T-helper 2 cell treated with Interferon-gamma antibody and Interleukin-4, amounts not matched to agents 5 μg/mL and 100 μg/mL, for 36 hours (primary cell): ENCODE measurements at places on chromosomes 5 and 9.

DNA sequence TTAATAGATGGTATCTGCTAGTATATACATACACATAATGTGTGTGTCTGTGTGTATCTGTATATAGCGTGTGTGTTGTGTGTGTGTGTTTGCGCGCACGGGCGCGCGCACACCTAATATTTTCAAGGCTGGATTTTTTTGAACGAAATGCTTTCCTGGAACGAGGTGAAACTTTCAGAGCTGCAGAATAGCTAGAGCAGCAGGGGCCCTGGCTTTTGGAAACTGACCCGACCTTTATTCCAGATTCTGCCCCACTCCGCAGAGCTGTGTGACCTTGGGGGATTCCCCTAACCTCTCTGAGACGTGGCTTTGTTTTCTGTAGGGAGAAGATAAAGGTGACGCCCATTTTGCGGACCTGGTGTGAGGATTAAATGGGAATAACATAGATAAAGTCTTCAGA lies 757 bp downstream of the FXN start:
- DNase-seq = peak; percentile 32

GRCh38 chr5:44622331-44622730 lies 186.4 kb upstream of the MRPS30 start:
- no peak for DNase-seq

GRCh38 chr5:135230251-135230925 lies 168.6 kb downstream of the MACROH2A1 start:
- no peak for DNase-seq

- DNase-seq = no peak
Measured at GRCh38 chr5:130231786-130232185, 327.5 kb downstream of the CHSY3 start.

DNA sequence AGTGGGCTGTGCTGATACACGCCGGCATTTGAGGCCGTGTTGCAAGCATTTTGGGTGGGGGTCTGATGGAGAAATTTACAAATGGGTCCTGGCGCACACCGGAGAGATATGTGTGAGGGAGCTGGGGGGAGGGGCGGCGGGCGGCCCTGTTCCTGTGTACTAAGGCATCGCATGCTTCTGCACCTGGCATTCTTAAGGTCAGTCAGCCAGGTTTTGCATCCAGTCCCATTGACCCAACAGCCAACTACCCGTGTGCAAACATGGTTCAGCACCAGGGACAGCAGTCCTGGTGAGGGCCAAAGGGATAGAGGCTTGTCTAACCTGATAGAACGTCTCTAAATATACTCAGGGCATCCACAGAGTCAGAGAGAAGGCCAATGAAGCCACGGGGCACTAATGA lies 839 bp downstream of the GABRG2 start:
- no peak for DNase-seq

DNA sequence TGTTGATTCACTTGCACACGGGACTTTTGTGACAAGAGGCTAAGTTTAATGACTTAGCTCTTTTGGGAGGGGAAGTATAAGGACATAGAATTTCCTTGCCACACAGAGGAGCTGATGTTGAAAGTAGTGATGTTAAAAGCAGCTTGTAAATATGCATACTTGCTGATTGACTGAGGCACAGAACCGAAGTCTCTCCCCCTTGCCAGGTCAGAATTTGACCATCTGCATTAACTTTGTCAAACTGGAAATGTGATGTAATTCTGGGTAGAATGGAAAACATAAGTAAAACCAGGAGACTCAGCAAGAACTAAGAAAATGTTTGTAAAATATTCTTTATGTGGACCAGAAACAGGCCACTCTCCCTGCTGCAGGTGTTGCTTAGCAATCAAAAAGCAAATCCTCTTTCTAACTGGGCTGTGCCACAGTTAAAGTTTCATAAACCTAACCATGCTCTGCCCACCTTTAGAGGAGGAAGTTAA lies 284.2 kb downstream of the NR3C1 start:
- DNase-seq = no peak

DNA sequence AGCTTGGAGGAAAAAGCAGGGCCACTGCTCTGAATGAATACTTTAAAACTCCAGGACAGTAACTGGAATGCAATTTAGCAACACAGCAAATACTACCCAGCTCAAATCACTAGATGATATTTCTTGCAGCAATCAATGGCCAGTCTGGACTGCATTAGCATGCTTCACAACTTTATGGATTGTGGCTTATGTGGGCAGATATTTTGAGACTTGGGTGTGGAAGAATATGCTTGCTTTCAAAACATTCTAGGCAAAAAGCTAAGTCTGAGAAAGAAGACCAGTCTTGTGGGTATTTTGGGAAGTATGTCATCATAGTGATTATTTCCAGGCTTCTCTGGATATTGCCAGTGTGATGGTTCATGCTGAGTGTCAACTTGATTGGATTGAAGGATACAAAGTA lies 3.1 kb downstream of the RANBP3L start:
- DNase-seq = no peak

DNA sequence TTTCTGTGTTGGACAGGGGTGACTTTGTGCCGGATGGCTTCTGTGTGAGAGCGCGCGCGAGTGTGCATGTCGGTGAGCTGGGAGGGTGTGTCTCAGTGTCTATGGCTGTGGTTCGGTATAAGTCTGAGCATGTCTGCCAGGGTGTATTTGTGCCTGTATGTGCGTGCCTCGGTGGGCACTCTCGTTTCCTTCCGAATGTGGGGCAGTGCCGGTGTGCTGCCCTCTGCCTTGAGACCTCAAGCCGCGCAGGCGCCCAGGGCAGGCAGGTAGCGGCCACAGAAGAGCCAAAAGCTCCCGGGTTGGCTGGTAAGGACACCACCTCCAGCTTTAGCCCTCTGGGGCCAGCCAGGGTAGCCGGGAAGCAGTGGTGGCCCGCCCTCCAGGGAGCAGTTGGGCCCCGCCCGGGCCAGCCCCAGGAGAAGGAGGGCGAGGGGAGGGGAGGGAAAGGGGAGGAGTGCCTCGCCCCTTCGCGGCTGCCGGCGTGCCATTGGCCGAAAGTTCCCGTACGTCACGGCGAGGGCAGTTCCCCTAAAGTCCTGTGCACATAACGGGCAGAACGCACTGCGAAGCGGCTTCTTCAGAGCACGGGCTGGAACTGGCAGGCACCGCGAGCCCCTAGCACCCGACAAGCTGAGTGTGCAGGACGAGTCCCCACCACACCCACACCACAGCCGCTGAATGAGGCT lies at the start of gene ADRB2:
ADRB2 (plus strand) TSS at position 559 of the 686 bp plus-strand sequence. CDS start 221 bp downstream, outside the sequence.
- DNase-seq = peak; percentile 84

- no peak for DNase-seq
Measured at GRCh38 chr5:132275367-132276220, 18.1 kb downstream of the PDLIM4 start.

GRCh38 chr9:114769624-114770023 lies 36.2 kb downstream of the TNFSF15 start:
- no peak for DNase-seq

DNA sequence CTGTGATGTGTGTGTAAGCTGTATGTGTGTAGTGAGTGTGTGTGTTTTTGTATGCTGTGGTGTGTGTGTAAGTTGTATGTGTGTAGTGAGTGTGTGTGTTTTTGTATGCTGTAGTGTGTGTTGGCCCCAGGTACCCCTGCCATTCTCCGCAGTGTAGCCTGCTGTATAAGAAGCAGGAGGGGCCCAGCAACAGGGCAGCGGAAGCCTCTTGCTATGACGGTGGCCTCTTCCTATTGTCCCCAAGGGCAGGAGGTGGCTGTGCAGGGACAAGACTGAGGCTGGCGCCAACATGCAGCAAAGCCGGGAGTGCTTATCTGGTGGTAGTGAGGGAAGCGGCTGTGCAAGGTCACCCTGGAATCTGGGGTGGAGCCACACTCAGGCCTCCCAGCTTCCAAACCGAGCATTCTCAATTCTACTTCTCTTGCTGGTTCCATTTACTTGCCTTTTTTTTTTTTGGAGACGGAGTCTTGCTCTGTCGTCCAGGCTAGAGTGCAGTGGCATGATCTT lies 5.1 kb downstream of the SPAAR start:
- no peak for DNase-seq
